ENCODE measurements at places on chromosomes 3 and 15.

DNA sequence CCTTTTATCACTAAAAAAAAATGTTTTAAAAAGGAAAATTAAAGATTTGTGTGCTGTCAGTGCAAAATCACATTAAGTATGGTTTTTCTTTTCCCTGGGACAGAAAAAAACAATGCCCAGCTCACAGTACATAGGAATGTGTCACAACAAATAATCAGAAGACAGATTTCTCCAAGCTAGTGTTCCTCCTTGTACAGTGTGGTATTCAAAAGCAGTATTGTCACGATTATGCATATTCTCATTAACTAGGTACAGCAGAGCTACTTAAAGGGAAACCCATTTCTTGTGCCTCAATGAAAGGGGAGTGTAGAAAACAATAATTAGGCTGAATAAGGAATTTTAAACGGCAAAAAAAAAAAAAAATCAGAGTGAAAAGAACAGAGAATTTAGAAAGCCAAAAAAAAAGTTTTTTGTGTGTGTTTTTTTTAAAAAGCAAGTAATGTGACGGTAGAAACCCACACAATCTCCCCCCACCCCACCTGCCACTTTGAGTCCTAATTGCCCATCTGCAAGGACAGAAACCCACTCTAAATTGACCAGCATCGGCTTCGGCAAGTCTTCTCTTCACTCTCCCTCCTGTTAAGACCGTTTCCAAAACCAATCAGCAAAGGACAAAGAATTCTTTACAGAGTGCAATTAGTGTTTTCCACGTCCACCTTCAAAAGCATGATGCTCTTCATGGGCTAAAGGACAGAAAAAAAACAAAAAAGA, 41.0 kb downstream of the EIF4E3 start:
- DNase-seq: no peak

DNA sequence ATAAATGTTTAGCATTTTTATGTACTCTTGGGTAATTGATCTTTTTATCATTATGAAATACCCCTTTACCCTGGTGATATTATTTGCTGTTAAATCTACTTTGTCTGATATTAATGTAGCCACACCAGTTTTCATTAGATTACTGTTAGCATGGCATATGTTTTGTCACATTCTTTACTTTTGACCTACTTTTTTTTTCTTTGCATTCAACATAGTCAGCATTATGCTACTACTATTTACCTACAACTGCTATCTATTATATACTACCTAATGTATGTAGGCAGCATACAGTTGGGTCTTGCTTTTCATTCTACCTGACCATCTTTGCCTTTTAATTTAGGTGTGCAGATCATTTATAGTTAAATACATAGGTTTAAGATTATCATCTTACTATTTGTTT, 1429.6 kb upstream of the ALCAM start:
- DNase-seq: no peak

DNA sequence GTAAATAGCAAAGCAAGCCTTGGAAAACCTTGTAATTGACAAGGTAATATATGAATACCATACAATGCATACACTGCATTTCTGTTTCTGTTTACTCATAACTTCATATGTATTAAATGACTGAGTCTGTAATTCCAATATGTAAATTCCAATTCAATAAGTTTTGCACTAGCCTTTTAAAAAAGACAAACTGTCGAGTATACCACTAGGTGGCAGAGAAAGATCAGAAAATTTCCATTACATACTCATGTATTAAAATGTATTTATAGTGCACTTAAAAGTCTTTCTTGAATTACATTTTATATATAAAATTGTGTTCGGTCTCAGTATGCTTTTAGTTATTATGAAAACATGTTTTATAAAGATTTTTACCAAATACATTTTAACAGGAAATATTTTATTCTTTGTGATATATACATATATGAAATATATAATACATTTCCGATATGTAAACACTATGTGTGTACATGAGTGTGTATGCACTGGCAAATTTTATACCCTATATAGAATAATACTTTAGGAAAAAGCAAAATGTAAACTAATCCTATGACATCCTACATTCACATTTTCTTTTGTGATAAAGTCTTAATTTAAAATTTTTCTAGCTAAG, 216.8 kb downstream of the VGLL3 start:
- no peak for DNase-seq

- no peak for DNase-seq
These were observed 45.6 kb downstream of the NOX5 start for GRCh38 chr15:69060041-69060481.

GRCh38 chr15:91853948-91854638, 585 bp downstream of the SLCO3A1 start:
- DNase-seq: no peak

DNA sequence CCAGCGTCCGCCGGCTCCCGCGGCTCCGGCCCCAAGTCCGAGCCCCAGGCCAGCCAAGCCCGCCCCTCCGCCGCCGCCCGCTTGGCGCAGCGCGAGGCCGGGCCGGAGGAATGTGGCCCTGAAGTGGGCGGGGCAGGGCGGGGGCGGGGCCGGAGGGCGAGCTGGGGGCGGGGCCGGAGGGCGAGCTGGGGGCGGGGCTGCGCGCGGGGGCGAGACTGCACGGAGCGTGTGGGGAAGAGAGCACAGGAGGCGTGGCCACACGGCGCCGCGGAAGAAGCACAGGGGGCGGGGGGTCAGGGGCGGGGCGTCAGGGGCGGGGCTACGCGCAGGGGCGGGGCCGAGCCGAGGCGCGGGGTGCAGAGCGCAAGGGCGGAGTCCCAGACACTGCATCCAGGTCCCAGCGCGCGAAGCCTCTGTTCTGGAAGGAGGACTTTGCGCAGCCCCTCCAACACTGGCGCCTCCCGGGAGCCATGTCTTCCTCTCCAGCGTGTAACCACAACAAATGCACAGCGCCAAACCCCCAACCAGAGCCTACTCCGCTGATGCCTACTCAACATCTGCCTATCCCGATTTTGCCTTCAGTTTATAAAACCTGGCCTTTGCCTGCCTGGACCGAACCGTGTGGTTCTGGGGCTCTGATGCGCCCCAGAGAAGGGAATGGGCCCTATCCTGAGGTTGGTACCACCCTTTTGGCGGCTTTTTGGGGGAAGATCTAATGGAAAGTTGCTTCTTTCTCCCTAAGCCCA, 105.5 kb downstream of the IQSEC1 start:
- peak; percentile 99 for DNase-seq

- no peak for DNase-seq
These were observed 2.4 kb upstream of the TMEM89 start for GRCh38 chr3:48623851-48624547.

DNA sequence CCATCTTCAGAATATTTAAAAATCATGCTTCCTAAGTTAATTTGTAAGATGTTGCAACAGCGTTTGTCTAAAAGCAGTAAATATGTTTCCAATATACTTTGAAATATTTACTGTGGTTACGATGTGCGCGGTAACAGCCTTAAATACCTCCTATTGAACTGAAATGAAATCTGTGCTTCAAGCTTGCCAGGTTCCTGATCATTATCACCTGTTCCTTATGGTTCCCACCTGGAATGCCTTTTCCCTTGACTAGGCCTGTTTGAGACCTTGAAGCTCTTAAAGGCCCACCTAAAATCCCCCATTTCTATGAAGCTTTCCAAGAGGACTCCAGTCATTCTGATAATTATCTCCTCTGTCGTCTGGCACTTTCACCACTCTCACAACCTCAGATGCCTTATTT, 146.7 kb downstream of the NAALADL2 start:
- no peak for DNase-seq

- no peak for DNase-seq
These were observed 23.2 kb downstream of the MELTF start for GRCh38 chr3:197006446-197006845.

DNA sequence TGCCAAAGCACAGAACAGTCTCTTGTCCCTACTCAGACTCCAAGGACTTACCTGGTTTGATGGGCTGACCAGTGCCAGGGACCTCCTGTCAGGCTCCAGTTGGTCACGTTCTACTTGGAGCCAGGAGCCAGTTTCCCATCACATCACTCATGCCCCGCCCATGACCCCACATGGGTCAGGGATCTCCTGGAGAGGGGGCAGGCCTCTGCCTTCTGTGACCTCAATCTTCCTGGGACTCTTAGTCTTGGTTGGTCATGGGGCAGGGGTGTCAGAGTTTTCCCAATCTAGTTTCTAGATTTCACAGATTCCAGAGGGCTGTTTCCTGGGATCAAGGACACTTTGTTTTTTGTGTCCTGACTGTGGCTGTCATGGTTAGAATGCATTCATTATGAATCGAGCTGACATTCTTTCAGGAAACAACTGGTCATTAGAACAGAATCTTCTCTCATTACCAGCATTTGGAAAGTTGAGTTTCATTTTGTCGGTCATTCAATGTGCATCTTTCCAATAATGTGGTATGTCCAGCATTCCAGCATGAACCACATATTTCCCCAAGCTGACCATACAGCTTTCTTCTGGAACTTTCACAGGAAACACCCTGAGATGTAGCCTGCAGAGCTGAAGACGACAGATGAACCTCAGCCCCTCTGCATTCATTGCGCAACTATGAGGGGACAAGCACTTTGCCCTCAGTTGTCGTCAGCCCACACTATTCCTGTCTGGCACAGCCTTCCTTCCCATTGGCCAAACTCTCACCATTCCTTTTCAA, 19.8 kb downstream of the CYP19A1 start:
- no peak for DNase-seq

- no peak for DNase-seq
These were observed 36.2 kb downstream of the FAM174B start for GRCh38 chr15:92619145-92620101.

DNA sequence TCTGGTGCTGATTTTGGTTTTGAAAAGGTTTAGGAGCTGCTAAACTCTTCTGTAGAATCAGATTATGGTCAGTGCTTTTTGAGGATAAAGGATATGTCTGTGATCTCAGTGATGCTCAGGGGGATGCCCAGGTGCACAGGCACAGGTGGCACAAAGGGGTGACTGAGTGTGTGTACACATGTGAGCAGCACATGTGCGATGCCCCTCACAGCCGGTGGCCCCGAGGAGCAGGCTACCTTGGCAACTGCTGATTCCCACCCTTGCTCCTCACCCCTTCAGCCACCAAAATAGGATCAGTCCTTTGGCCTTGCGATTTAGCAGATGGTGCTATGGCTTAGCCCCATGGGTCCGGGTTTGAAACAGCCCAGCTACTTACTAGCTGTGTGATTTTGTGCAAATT, 51.1 kb downstream of the POMGNT2 start:
- no peak for DNase-seq

DNA sequence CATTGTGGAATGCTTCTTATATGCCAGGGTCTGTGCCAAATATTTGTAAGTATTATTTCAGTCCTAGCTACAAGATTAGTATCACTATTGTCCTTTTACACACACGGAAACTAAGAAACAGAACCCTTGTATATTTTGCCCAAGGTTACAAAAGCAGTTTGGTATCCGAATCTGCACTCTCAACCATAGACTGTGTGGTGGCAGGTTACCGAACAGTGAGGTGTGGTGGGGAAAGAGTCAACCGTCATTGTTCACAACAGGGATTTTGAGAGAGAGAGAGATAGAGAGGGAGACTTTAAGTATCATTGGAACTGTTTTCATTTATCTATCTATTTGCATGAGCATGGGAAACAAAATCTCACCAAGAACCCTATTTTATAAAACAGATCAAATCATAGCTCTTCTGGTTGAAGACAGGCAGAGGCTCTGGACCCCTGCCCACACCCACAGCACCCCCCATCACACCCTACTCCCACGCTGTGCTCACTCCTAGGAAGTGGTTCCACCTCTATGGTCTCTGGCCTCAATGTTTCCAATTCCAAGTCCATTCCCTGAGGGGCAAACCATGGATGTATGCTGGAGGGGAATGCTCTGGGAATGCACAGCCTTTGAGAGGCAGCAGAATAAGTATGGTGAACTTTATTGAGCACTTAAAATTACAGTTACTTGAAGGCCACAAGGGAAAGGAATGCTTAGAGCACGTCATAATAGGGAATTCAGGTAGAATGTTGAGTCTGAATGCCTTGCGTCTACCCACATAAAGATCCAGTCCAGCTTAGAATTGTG, 69.0 kb downstream of the ARHGAP31 start:
- DNase-seq: no peak

DNA sequence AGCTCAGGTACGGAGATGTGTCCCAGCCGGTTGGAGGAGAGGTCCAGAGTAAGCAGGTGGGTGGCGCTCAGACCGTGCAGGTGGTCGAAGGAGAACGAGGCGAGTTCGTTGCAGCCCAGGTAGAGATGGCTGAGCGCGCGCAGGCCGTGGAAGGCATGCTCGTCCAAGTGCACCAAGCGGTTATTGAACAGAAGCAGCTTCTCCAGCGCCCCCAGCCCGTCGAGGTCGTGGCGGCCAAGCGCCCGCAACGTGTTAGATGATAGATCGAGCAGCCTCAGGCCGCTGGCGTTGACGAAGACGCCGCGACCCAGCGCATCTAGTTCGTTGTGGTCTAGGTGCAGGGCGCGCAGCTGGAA, 648 bp downstream of the AMIGO3 start:
- DNase-seq: no peak

- no peak for DNase-seq
These were observed 240.8 kb upstream of the KCNMB2 start for GRCh38 chr3:178295292-178295912.

DNA sequence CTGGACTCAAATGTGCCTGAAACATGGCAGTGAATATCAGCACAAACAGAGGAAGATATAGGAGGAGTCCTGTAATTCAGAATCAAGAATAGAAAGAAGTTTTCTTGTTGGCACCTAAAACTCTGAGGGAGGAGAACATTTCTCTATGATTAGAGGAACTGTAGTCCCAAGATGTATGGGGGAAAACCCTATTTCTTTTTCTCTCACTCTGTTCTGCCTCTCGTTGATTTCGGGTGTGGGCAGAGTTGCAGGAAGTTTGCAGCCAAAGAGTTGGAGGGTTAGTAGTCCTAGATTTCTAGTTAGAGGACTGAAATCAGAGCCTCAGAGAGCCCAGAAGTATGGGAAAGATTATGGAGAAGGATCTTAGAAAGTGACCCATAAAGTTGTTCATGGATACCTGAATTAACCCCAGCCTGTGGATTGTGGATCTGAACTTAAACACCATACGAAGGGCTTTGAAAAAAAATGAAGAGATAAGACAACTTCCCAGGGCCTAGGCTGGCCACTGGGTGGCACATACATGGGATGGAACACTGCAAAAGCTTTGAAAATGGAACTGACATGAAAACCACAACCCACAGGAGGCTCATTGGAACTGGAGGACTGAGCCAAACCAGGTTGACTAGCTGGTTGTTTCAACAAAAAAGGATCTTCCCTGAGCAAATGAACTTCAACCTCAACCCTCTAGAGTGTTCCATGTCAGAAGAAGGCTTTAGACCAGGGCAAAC, 34.6 kb downstream of the FMN1 start:
- DNase-seq: no peak

GRCh38 chr3:55362210-55362960, 124.7 kb downstream of the WNT5A start:
- DNase-seq: no peak

GRCh38 chr3:116586285-116586944, 123.2 kb upstream of the TUSC7 start:
- no peak for DNase-seq

- no peak for DNase-seq
These were observed 28.9 kb downstream of the TNFAIP8L3 start for GRCh38 chr15:51065781-51066180.

- DNase-seq: no peak
These were observed 3.6 kb downstream of the CHSY1 start for GRCh38 chr15:101248274-101248673.

GRCh38 chr15:99716540-99717095, 16.6 kb downstream of the LYSMD4 start:
- no peak for DNase-seq
